ENCODE measurements at places on chromosomes 1 and 21. TPM values are rescaled to one million over a fixed set of nuclear protein-coding genes. Genes with fewer than 3 reads are reported as not detected.

Gene RXFP4
- not detected for total RNA-seq

Gene TMEM269
- under 0.01 TPM for total RNA-seq

Gene CD53
- not detected for total RNA-seq

Gene CTH
- 9.0 TPM for total RNA-seq

Gene BSND
- total RNA-seq = not detected

Gene NKAIN1
- 0.35 TPM for total RNA-seq

Gene PCP4
- not detected for total RNA-seq

Gene KCNJ10
- not detected for total RNA-seq

Gene LRRC71
- total RNA-seq = not detected

Gene CLCNKB
- 0.09 TPM for total RNA-seq

Gene GCSAML
- total RNA-seq = not detected

Gene PRAMEF5
- total RNA-seq = not detected

Gene MSH4
- total RNA-seq = 0.17 TPM

Gene RUNX3
- not detected for total RNA-seq

Gene CNTN2
- total RNA-seq = under 0.01 TPM

Gene ZMYND12
- 3.8 TPM for total RNA-seq

Gene YOD1
- 2.7 TPM for total RNA-seq

Gene USP1
- 11.3 TPM for total RNA-seq

Gene AVPR1B
- not detected for total RNA-seq

Gene ATAD3C
- not detected for total RNA-seq

Gene IVL
- total RNA-seq = not detected

Gene CSF1
- total RNA-seq = 125 TPM

Gene CCDC24
- total RNA-seq = 0.43 TPM

Gene TTC13
- 9.1 TPM for total RNA-seq

Gene TCHHL1
- total RNA-seq = not detected

Gene VCAM1
- total RNA-seq = 5.4 TPM

Gene APH1A
- total RNA-seq = 92.4 TPM

Gene MAP10
- total RNA-seq = 0.68 TPM

Gene LUZP1
- total RNA-seq = 18.2 TPM

Gene ADCY10
- total RNA-seq = not detected

Gene DNALI1
- total RNA-seq = 2.9 TPM

Gene OR2T12
- total RNA-seq = not detected

Gene SLC1A7
- 0.82 TPM for total RNA-seq

Gene PTPN7
- not detected for total RNA-seq

Gene LCE1E
- total RNA-seq = not detected

Gene DMRTA2
- total RNA-seq = not detected

Gene PAPPA2
- total RNA-seq = 7.9 TPM

Gene LCE6A
- total RNA-seq = not detected

Gene GPR37L1
- total RNA-seq = not detected

Gene OR2T4
- not detected for total RNA-seq

Gene ACTL8
- total RNA-seq = 1.2 TPM

Gene OR10J1
- not detected for total RNA-seq

Gene PADI2
- total RNA-seq = not detected
